Activated CD4-positive, alpha-beta T cell treated with anti-CD3 and anti-CD28 coated beads, Interleukin-10, Interleukin-2, amounts not matched to agents 100 ng/mL and 50 ng/mL, durations not matched to agents 16 hours and 8 hours (primary cell): ENCODE measurements at places on chromosomes 11 and 22.

GRCh38 chr22:22865311-22866072 is 22.1 kb upstream of the IGLL5 start:
- peak; percentile 43 for DNase-seq

DNA sequence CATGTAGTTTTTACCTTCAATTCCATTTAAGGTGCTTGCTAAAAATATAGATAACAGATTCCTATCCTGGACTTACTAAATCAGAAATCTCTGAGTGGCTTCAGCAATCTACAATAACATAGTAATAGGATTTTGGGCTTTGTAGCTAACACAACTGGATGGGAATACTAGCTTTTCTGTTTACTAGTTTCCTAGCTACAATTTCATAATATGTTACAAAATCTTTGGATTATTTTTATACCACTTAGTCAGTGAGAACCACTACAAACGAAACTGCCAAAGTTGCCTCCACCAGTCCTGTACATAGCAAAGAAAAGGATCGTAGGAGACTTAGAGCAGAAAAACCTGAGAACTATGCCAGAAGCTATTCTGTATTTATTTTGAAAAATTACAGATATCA is 87.7 kb upstream of the ANO3 start:
- DNase-seq, result no peak

DNA sequence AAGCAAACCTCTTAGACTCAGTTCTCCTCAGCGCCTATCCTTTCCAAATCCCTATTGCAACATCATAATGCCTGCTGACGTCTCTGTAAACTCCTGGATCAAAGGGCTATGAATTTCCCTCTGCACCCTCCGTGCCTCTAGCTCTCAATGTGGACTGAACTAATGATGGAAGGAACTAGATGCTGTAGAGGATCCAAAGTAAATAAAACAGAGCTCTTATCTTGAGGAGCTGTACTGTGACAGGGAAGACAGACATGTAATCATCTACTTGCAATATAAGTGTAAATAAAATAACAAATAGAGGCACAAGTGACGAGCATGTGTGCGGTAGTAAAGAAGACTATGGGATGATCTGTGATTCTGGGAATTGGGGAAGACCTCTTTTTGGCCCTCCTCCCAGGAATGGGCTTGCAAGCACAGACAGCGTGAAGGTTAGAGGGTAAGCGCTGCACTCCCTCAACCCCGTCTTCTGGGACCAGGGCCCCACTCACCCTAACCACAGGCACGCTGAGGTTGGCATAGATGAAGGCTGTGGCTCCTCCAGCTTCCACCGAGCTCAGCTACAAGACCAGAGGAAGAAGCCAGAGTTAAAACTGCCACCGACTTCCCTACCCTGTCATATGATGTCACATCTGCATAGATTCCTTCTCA is 42.2 kb downstream of the P4HA3 start:
- DNase-seq, result peak; percentile 20

- no peak for DNase-seq
Observed at GRCh38 chr11:110196241-110196754, 100.1 kb downstream of the RDX start.

DNA sequence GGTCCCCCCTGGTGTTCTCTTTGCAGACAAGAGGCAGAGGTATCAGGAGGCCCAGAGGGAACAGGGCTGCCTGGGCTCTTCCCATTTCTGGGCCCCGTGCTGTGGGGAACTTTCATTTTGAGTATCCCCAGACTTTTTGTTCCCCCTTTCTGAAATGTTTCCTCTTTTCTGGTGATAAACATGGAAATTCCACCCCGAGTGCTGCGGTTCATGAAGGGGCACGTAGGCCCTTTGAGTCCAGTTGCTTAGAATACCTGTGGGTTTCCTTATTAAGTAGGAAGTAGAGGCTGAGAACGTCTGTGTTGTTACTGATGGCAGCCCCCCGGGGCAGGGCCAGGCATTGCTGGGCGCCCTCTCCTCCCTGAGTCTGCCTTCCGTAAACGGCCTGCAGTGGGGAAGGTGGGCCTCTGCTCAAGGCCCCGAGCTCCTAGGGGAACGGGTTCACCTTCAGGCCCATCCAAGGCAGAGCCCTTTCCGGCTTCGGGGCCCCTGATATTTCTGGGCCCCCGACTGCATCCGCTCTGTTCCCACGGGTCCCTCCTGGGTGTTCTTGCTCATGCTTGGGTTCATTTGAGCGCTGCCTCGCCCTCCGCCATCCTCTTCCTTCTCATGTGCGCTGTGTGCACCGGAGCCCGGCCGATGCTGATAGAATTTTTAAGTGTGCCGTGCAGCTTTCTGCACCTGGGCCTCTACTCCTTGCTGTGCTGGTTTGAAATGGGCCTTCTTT is 12.0 kb downstream of the TBC1D22A start:
- DNase-seq, result peak; percentile 38

GRCh38 chr11:46414466-46414796 is 22.9 kb upstream of the CHRM4 start:
- no peak for DNase-seq

GRCh38 chr11:86234831-86235461 is 9.6 kb upstream of the EED start:
- DNase-seq, result no peak

GRCh38 chr11:129930743-129931142 is 35.4 kb upstream of the NFRKB start:
- DNase-seq, result no peak
